Stimulated activated CD4-positive, alpha-beta T cell treated with anti-CD3 and anti-CD28 coated beads, Interleukin-1b, Interleukin-23, amount 100 ng/mL, for 1 hour (primary cell): ENCODE measurements at places on chromosomes 16 and 17.

GRCh38 chr16:89841275-89841674, 13.0 kb downstream of the SPIRE2 start:
- no peak for DNase-seq

- DNase-seq: no peak
Measured at GRCh38 chr16:87556941-87557459, 45.3 kb upstream of the JPH3 start.

DNA sequence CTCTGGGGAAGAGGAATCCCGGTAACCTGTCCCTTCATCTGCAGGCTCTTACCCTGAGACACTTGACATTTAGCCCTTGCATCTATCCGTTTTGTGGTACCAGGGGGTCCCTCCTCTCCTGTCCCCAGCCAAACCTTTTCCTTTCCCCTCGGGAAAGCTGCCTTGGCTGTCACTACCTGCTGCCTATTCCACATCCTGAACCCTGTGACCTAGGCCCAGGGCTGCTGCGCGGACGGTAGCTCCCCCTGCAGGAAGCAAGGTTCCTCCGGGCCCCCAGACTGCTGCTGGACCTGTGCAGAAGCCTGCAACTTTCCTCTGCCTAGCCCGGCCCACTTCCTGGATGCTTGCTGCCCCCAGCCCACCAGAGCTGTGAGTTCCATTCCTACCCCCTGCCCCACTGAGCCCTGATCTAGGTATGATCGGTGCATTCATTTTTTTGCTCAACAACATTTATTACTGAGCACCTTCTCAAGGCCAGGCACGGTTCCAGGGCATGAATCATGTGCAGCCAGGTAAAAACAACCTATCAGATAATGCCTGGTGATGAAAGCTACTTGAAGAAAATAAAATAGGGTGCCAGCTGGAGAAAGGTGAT, 10.5 kb upstream of the ALDOA start:
- DNase-seq: no peak

DNA sequence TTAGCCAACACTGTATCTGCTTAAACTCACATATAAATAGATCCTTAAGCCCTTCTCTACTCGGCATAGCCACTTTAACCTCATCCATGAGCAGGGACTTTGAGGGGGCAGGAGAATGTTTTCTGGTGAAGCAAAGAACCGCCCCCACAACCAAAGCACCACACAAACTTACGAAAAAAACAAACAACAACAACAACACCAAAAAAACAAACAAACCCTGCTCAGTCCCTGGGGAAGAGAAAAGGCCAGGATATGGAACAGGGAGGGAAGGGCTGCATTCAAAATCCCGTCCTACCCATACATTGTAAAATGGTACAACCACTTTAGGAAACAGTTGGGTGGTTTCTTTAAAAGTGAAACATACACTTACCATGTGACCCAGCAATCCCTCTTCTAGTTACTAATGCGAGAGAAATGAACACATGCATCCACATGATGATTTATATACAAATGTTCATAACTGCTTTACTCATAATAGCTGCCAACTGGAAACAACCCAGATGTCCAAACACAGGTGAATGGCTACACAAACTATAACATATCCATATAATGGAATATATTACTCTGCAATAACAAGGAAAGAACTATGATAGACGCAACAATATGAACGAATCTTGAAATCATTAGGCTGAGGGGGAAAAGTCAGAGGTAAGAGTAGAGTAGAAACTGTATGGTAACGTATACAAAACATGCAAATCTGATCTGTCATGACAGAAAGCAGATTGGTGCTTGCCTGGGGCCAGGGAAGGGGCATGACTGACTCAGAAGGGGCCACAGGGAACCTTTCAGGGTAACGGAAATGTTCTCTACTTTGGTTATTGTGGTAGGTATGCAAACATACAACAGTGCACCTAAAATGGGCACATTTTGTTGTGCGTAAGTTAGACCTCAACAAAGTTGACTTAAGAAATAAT, 37.7 kb upstream of the TOB1 start:
- no peak for DNase-seq

DNA sequence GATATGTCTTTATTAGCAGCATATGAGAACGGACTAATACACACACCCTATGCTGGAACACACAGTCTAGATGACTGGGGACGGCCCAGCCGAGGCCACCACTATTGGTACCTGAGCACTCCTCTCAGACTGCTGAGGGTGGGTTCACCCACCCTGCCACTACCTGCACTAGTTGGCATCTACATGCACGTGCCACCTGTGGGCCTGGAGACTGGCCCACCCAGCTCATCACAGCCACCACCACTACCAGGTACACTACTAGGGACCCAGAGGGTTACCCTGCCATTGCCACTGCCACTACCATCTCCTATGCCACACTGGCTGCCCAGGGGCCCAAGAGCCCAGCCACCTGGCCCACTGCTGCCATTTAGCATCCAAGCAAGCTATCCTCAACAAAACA, 32.5 kb downstream of the MEAK7 start:
- no peak for DNase-seq

- DNase-seq: no peak
Measured at GRCh38 chr16:79587897-79588296, 12.6 kb downstream of the MAF start.

DNA sequence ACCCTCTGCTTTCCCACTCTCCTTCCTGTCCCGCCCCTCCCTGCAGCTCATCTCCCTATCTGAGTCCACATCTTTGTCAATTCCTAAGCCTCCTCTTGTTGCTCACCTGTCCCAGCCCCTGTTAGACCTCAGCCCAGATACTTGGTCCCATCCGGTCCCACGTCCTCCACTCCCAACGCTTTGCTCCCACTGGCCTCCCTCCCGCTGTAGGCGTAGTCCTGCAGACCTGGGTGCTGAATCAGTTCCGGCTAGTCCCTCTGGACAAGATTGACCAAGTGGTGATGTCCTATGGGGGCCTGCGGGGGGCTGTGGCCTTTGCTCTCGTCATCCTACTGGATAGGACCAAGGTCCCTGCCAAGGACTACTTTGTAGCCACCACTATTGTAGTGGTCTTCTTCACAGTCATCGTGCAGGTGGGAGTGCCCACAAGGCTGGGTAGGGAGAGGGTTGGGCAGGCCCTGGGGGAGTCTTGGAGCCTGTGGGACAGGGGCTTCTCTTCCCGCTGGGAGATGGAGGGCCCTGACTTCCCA, 8.0 kb downstream of the SLC9A5 start:
- no peak for DNase-seq

DNA sequence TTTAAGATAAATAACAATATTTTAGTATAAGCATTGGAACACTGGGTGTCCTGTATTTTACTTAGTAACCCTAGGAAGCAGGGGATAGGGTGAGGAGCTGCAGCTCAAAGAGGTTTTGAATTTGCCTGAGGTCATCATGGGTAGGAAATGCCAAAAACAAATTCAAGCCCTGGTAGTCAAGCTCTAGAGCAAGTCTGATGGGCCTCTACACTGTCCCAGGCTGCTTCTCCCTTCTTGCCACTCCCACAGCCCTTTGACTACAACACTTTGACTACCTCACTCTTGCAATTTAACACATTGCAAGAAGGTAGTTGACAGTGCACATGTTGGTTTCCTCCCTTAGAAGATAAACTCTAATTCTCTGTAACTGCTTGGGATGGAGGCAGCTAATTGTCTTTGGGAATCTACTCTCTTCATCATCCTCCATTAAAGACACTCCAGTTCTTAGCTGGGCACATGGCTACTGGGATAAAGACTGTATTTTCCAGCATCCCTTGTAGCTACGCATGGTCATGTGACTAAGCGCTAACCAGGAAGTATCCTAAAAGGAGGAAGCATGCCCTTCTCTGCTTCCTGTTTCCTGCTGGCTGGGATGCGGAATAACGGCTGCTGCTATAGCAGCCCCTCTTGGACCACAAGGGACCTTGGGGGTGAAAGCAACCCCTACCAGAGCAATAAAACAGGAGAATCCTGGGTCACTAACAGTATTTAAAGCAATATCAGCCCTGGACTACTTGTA, 30.7 kb upstream of the SSTR2 start:
- no peak for DNase-seq

- DNase-seq: no peak
Measured at GRCh38 chr17:17321356-17322025, 18.3 kb downstream of the NT5M start.

- no peak for DNase-seq
Measured at GRCh38 chr16:48197294-48197693, 41.5 kb upstream of the ABCC12 start.

DNA sequence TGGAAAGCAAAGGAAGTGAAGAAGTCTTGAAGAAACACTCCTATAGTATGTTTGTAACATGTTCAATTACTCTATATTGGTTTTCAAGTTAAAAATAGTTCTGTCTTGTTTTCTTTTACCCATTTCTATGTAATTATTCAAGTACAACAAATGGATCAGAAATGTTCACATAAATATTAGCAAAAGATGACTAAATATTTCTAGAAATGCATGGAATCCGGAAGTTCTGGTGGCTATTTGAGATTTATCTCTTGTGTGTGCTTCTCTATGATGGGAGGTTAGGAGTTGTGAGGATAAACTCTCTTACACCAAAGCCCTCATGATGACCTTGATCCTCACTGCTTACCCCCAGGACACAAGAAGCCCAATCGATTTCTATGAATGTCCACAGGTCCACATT, 237.5 kb downstream of the CDH8 start:
- no peak for DNase-seq

DNA sequence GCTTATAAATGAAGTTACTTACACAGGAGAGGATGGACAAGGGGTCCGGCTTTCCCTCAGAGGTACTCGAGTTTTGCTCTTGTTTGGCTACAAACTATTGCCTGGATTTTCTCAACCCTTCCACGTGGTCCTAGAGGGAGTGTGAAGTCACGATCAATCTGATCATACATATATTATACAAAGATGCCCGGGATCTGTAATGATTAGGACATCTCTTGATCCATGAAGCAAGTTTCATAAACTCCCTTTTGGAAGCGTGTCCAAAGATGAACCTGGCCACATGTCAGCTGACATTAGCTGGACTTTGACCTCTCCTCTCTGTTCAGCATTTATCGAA, 2.3 kb upstream of the CDH11 start:
- DNase-seq: no peak

DNA sequence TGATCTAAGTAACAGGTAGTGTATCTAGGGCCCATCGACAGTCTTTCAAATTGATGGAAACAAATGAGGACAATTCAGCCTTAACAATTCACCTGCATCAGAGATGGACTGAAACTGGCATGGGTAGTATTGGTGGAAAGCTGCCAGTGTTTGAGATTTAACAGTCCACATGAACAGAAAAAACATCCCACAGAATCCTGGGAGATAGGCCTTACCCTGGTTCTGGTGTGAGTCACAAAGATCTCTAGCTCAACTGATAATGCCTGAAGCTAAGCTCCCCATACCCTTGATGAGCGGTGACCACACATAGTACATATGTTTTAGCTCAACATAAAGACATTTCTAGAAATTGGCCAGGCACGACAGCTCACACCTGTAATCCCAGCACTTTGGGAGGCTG, 21.9 kb downstream of the CRK start:
- no peak for DNase-seq

GRCh38 chr16:1048442-1049112, 24.0 kb upstream of the SSTR5 start:
- DNase-seq: no peak

- DNase-seq: no peak
Measured at GRCh38 chr16:55760310-55761001, 72.4 kb downstream of the CES1 start.

DNA sequence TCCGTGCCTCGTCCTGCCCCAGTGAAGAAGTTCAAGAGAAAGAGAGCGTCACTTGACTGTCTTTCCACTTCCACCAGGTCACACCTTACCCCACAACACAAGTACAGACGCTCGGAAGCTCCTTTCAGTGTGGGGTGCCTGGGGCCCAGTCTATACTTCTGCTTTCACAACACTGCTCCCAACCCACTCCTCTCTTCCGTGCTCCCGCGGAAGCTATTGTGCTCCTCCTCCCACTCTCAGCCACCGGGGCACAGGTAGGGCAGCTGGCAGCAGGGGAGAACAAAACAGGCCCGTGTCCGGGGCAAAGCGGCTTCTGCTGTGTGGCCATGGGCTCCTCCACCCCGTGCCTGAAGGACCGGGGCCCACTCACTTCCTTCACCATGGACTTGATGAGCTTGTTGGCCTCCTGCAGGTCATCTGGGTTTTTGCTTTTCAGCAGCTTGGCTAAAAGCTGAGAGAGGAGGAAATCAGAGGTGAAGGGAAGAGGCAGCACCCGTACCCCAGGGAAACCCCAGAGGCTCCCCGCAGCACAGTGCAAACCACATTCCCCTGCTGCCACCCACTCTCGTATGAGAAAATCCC, 18.9 kb downstream of the GGA3 start:
- no peak for DNase-seq

DNA sequence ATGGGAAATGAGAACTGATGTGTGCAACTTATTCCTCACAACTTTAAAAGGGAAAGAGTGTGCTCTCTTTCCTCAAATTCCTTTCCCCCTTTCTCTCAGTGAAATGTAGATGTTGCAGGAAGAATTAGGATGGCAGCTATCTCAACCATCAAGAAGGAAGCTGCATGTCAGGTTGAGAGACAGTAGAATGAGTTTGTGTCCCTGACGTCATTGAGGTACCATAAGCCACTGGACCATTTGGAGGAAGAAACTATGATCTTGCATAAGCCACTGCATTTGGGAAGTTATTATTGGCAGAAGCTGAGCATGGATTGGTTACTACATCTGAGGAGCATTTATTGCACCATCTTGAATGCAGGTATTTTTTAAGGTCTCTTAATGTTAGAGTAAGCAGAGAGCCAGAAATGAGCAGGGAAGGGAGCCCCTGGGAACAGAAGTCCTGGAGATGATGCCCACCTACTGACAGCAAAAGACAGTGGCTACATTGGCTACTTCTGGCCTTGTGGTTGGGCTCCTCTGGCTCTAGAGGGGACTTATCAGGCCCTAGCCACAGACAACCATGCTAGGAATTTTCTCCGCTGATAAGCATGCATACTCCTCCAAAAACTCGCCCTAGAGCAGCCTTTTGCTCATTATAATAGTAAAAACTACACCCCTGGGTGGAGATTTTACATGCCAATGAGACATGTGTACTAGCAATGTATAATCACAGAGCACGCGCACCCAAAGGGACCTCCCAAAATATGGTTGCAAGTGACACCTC, 249.0 kb upstream of the SALL1 start:
- DNase-seq: no peak

DNA sequence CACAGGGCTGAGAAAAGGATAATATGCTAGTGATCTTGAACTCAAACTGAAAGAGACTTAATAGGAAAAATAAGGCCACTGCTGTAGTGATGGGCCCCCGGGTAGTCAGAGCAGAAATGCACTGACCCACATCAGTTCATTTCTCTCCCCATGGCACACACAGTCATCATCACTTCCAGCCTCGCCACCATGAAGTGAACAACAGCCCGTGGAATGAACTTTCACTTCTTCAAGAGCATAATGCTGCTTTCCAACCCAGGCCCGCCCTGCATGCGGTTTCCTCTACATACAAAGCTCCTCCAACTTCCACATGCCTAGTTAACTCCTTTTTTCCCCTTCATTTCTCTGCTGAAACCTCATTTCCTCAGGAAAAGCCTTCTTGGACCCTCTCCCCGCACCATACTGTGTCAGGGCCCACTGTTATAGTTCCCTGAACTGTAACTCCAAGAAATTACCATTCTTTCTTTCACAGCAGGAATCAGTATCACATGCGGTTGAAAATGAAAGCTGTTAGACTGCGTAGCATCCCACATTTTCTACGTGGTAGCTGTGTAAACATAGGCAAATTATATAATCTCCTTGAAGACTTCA, 65.8 kb upstream of the SMIM36 start:
- no peak for DNase-seq

- no peak for DNase-seq
Measured at GRCh38 chr17:10033449-10033848, 128.4 kb upstream of the RCVRN start.

GRCh38 chr17:34571428-34572130, 7.8 kb upstream of the TMEM132E start:
- DNase-seq: no peak

GRCh38 chr17:80968602-80969029, 23.0 kb upstream of the CHMP6 start:
- no peak for DNase-seq
